Mammary epithelial cell (primary cell): ENCODE measurements at places on chromosomes 2 and 18. TPM values are rescaled to one million over a fixed set of nuclear protein-coding genes. Genes with fewer than 3 reads are reported as not detected.

- no peak for DNase-seq
These were observed 107.6 kb upstream of the FZD7 start for GRCh38 chr2:201926067-201926466.

DNA sequence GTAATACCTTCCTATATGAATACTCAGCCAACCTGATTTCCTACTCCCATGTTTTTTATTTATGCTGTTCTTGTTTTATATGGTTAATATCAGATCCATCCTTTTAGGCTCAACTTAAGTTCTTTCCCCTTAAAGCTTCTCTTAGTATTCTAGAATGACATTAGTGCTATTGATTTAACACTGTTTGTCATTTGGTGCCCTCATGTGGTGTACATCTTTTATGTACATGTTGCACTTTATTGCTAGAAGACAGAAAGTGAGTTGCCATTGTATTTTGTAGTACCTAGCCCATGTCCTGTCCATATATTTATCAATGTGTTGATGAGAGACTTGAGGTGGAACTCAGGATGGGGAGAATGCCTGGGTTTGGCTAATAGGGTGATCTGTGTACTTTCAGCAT, 2.5 kb downstream of the HTRA2 start:
- peak; percentile 30 for DNase-seq

DNA sequence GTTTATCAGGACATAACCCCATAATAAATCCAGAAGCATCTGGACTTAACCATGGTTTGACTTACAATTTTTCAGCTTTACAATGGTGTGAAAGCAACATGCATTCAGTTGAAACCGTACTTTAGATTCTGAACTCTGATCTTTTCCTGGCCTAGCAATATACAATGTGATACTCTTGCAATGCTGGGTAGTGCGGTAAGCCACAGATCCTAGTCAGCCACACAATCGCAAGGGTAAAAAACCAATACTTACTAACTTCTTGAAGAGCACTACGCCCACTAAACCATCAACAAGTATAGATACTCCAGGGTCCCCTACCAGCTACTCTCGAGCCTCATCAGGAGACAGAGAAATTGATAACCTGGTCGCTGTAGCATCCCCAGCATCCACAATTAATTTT, 71.0 kb upstream of the CCDC150 start:
- no peak for DNase-seq

GRCh38 chr2:197210430-197210829, 100.2 kb downstream of the ANKRD44 start:
- DNase-seq: no peak

The ELOA2 gene
- not detected for total RNA-seq

DNA sequence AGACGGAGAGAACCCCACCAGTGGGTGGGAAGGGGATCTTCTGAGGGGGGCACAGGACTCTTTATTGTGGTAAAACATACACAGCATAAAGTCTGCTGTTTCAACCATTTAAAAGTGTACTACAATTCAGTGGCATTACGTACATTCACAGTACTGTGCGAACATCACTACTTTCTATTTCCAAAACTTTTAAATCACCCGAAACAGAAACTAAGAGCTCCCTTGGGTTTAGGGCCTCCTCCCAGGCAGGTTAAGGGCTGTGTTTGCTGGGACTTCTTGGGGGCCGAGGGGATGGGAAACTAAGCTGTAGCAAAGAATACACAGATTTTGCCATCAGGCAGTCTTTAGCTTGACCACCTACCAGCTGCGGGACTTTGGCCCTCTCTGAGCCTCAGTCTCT, 242.0 kb downstream of the HAUS1 start:
- DNase-seq: no peak
